ENCODE measurements at places on chromosomes 12 and 14. TPM values are rescaled to one million over a fixed set of nuclear protein-coding genes. Genes with fewer than 3 reads are reported as not detected.
A peak's percentile ranks its signal among the peaks of the same experiment; 100 is the strongest.

Gene ERC1
- 40.4 TPM for polyA plus RNA-seq

Gene PPM1H
- 5.9 TPM for polyA plus RNA-seq

GRCh38 chr12:125852116-125852515 is 786.9 kb downstream of the AACS start:
- DNase-seq, result no peak
- H3K27ac ChIP-seq, result no peak overlapping the region
- H3K36me3 ChIP-seq, result no peaks in the 10 kb centered on the region
- H3K4me3 ChIP-seq, result no peak overlapping the region
- H3K4me1 ChIP-seq, result no peaks in the 10 kb centered on the region

- H3K4me1 ChIP-seq, result no peaks in the 10 kb centered on the region
- H3K36me3 ChIP-seq, result no peaks in the 10 kb centered on the region
- H3K27ac ChIP-seq, result no peak overlapping the region
- H3K27me3 ChIP-seq, result no peaks in the 10 kb centered on the region
- no peak for DNase-seq
Observed at GRCh38 chr14:47959740-47960139, 284.3 kb upstream of the MDGA2 start.

DNA sequence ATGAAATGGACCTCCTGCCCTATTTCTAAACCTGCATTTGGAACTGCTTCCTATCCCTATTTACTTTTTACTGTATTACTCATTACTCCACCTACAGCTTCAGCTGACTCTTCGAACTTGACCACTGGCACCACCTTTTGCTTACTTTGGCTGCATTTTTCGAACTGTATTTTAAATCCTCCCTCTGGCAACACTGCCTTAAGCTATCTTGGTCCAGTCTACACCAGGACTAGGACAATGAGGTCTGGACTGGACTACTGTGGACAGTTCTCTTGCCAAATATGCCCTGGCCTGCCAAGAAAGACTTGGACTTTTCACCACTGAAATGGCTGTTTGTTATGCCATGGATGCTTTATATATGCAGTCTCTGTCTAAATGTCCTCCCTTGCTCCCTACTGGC is 328.1 kb downstream of the BTG1 start:
- no peaks in the 10 kb centered on the region for H3K4me1 ChIP-seq
- no peaks in the 10 kb centered on the region for H3K27me3 ChIP-seq
- no peak overlapping the region for H3K4me3 ChIP-seq
- no peak for DNase-seq

DNA sequence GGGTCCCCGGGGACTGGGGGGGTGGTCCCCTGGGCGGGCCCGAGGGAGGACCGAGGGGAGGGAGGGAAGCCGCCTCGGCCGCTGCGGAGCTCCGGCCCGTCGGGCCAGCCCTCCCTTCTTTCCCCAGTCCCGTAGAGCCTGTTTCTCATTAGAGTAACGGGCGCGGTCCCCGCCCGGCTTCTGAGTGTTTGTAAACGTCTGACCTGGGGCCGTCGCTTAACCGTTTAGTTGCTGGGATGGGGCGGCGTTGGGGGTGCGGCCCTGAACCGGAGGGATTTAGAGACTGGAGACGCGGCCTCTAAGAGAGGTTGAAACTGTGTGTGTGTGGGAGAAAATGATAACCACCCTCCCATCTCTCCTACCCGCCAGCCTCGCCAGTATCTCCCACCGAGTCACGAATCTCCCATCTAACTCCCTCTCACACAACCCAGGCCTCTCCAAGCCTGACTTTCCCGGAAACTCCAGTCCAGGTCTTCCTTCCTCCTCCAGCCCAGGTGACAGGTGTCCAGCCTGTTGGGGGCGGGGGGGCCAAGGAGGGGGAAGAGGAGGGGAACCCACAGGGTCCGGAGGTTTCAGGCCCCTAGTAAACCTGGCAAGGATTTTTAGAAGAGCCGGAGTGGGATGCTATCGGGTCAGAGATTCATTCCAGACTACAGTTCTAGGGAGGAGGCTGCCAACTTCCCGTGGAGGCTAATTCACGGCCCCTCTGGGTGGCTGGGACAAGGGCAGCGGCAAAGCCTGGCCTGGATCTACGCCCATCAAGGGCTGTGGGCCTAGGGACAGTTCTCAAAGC is 1.1 kb upstream of the NFATC4 start:
- H3K27me3 ChIP-seq, result peaks cover 58% of the 10 kb centered on the region
- peak; percentile 93 for DNase-seq
- H3K36me3 ChIP-seq, result no peaks in the 10 kb centered on the region
- H3K27ac ChIP-seq, result peak overlapping the region; percentile 94

DNA sequence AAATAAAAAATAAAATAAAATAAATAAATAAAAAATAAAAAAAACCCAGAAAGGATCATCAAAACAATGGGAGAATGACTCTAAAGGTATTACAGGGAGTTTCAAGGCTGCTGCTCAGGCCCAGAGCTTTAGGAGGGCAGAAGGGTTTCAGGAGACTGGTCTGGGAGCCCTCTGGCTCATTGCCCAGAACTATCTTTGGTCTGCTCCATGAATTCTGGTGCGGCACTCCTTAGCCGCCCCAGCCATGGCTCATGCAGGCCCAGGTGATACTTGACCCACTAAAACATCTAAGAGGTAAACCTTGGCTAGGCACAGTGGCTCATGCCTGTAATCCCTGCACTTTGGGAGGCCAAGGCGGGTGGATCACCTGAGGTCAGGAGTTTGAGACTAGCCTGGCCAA is 14.7 kb upstream of the TMED10 start:
- H3K4me1 ChIP-seq, result peaks cover 30% of the 10 kb centered on the region
- no peak overlapping the region for H3K4me3 ChIP-seq
- H3K27ac ChIP-seq, result no peak overlapping the region
- no peaks in the 10 kb centered on the region for H3K36me3 ChIP-seq
- H3K27me3 ChIP-seq, result no peaks in the 10 kb centered on the region
- no peak for DNase-seq

- no peak overlapping the region for H3K27ac ChIP-seq
- peaks cover 28% of the 10 kb centered on the region for H3K4me1 ChIP-seq
- no peak overlapping the region for H3K4me3 ChIP-seq
- H3K36me3 ChIP-seq, result no peaks in the 10 kb centered on the region
- DNase-seq, result peak; percentile 56
Observed at GRCh38 chr12:94145191-94145983, 3.0 kb upstream of the PLXNC1 start.

- no peaks in the 10 kb centered on the region for H3K36me3 ChIP-seq
- H3K4me1 ChIP-seq, result no peaks in the 10 kb centered on the region
- DNase-seq, result no peak
- no peaks in the 10 kb centered on the region for H3K27me3 ChIP-seq
Observed at GRCh38 chr12:132698341-132698740, 11.0 kb downstream of the PXMP2 start.

- peak; percentile 51 for DNase-seq
- H3K27ac ChIP-seq, result no peak overlapping the region
- H3K36me3 ChIP-seq, result no peaks in the 10 kb centered on the region
- H3K4me3 ChIP-seq, result no peak overlapping the region
- H3K4me1 ChIP-seq, result no peaks in the 10 kb centered on the region
Observed at GRCh38 chr14:53663709-53664108, 292.9 kb downstream of the BMP4 start.

DNA sequence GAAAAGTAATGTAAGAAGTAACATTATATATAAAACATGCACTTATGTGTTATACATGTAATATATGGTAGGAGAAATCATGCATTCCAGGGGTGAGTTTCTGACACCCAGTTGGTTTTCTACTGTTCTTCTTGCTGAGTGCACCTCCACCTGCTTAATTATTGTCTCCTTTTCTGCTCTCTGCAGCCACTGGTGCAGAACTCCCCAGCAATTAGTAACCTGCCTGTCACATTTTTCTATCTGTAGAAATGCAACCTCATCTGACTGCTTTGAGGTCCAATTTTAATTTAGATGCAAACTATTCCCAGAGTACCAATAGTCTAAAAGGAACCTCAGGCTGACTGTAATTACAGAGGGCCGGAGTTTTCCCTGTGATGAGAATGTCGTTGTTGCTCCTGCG is 842.1 kb downstream of the AACS start:
- H3K36me3 ChIP-seq, result no peaks in the 10 kb centered on the region
- H3K4me1 ChIP-seq, result no peaks in the 10 kb centered on the region
- no peaks in the 10 kb centered on the region for H3K27me3 ChIP-seq
- no peak overlapping the region for H3K27ac ChIP-seq

DNA sequence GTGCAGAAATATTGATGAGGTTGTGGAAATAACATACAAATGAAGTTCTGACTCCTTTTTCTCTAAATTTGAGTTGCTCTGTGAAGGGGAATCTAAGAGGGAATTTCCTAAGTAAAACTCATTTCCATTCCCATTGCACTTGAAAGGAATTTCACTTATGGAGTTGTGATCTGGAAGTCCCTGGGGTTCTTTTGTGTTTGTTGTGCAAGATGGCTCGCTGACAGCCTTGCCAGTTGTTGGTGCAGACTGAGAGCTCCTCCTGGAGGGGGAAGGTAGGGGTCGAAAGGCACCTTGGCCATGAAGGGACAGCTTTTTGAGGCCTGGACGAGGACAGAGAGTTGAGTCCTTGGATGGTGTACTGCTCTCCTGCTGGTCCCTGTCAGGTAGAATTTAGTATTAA is 72.0 kb downstream of the C12orf56 start:
- peak; percentile 2 for DNase-seq
- no peaks in the 10 kb centered on the region for H3K4me1 ChIP-seq
- H3K27ac ChIP-seq, result no peak overlapping the region

GRCh38 chr12:39426636-39427240 is 16.2 kb downstream of the KIF21A start:
- H3K27me3 ChIP-seq, result no peaks in the 10 kb centered on the region
- no peak overlapping the region for H3K4me3 ChIP-seq
- H3K36me3 ChIP-seq, result no peaks in the 10 kb centered on the region
- H3K27ac ChIP-seq, result no peak overlapping the region
- no peaks in the 10 kb centered on the region for H3K4me1 ChIP-seq
- DNase-seq, result no peak

- no peak overlapping the region for H3K4me3 ChIP-seq
- no peak overlapping the region for H3K27ac ChIP-seq
- peaks cover 58% of the 10 kb centered on the region for H3K27me3 ChIP-seq
- peaks cover 65% of the 10 kb centered on the region for H3K4me1 ChIP-seq
- H3K36me3 ChIP-seq, result no peaks in the 10 kb centered on the region
Observed at GRCh38 chr12:57740656-57741412, 2.3 kb upstream of the AGAP2 start.

DNA sequence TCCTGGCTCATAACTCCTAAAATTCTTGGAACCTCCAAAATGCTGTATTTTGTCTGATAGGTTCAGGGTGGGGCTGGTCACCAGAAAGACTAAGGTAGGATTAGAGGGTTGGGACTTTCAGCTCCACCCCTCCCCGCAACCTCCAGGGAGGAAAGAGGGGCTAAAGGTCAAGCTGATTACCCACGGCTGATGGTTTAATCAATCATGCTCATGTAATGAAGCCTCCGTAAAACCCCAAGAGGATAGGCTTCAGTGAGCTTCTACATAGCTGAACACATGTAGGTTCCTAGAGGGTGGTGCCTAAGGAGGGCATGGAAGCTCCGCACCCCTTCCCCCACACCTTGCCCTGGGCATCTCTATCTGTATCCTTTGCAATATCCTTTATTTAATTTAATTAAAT is 60.0 kb downstream of the DGLUCY start:
- H3K4me1 ChIP-seq, result peaks cover 10% of the 10 kb centered on the region
- no peaks in the 10 kb centered on the region for H3K27me3 ChIP-seq
- no peak overlapping the region for H3K4me3 ChIP-seq
- H3K27ac ChIP-seq, result no peak overlapping the region
- DNase-seq, result no peak

- H3K36me3 ChIP-seq, result no peaks in the 10 kb centered on the region
- H3K4me3 ChIP-seq, result no peak overlapping the region
- no peak for DNase-seq
- H3K4me1 ChIP-seq, result no peaks in the 10 kb centered on the region
- H3K27ac ChIP-seq, result no peak overlapping the region
Observed at GRCh38 chr12:107007411-107007810, 20.5 kb upstream of the MTERF2 start.

GRCh38 chr12:27191531-27191930 is 52.6 kb upstream of the STK38L start:
- H3K36me3 ChIP-seq, result no peaks in the 10 kb centered on the region
- no peaks in the 10 kb centered on the region for H3K27me3 ChIP-seq
- no peaks in the 10 kb centered on the region for H3K4me1 ChIP-seq
- H3K27ac ChIP-seq, result no peak overlapping the region
- no peak for DNase-seq

DNA sequence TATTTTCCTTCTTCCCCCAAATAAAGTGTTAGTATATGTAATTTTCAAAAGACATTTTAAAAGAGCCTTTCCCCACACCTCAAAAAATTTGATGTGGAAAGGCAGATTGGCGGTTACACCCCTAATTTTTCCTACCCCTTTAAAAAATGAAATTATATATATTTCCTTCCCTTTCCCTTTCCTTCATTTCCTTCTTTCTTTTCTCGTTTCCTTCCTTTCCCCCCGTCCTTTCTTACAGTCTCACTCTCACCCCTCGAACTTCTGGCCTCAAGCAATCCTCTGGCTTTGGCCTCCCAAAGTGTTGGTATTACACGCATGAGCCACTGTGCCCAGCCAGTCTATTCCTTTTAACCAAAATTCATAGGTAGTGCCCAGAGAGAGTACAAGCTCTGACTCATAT is 4.2 kb upstream of the UNC119B start:
- H3K4me1 ChIP-seq, result peaks cover 10% of the 10 kb centered on the region
- DNase-seq, result no peak
- H3K4me3 ChIP-seq, result no peak overlapping the region
- peaks cover 19% of the 10 kb centered on the region for H3K36me3 ChIP-seq
- H3K27me3 ChIP-seq, result no peaks in the 10 kb centered on the region
- no peak overlapping the region for H3K27ac ChIP-seq

Gene ADAMTS20
- polyA plus RNA-seq, result 0.24 TPM

DNA sequence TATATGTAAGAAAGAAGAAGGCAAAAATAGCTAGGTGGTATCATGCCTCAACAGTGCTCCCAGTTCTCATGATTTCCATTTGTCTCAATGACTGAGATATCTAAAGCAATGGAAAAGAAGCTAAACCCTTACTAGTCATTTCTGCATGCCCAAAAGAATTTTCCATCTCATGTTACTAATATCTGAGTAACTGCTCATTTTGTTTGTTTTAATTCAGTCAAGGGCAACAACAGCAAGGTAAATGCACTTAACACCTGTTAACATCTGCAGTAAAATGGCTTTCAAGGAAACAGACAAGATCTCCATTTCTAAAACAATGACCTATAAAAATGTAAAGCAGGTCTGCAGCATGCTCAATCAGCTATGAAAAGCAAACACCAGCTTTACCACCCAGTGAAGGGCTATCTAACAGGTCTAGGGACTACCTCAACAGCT is 19.4 kb upstream of the SELPLG start:
- H3K27me3 ChIP-seq, result no peaks in the 10 kb centered on the region
- no peak overlapping the region for H3K27ac ChIP-seq
- H3K36me3 ChIP-seq, result peaks cover 96% of the 10 kb centered on the region
- DNase-seq, result no peak
- H3K4me3 ChIP-seq, result no peak overlapping the region
- peaks cover 22% of the 10 kb centered on the region for H3K4me1 ChIP-seq

DNA sequence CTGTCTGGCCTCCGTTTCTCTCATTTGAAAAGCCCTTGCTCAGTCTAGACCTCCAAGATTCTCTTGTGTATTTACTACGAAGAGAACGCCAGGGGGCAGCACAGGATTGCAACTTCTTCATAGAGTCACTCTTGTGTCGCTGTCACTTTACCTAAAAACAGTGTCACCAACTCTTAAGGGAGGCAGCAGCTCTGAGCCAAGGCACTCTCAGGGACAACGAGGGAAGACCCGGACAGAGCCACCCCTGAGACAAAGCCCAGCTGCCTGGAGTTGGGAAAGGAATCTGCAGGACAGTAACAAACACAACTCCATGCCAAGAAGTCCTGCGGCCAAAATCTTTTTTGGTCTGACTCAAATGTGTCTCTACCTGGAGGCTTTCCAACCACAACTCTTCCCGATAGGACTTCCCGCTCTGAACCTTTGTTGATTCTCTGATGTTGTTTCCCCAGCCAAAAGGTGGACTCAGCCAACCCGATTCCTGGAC is 9.6 kb upstream of the RPAP3 start:
- no peak overlapping the region for H3K4me3 ChIP-seq
- H3K36me3 ChIP-seq, result no peaks in the 10 kb centered on the region
- no peak overlapping the region for H3K27ac ChIP-seq
- H3K4me1 ChIP-seq, result peaks cover 36% of the 10 kb centered on the region
- DNase-seq, result peak; percentile 71
- no peaks in the 10 kb centered on the region for H3K27me3 ChIP-seq

Gene SERPINA12
- not detected for polyA plus RNA-seq

Measured in left lung (tissue), 14 donors.